SHP77 treated with DMSO at 0.1 percent for 48 hours (cell line): ENCODE measurements at places on chromosomes 12 and 14.

DNA sequence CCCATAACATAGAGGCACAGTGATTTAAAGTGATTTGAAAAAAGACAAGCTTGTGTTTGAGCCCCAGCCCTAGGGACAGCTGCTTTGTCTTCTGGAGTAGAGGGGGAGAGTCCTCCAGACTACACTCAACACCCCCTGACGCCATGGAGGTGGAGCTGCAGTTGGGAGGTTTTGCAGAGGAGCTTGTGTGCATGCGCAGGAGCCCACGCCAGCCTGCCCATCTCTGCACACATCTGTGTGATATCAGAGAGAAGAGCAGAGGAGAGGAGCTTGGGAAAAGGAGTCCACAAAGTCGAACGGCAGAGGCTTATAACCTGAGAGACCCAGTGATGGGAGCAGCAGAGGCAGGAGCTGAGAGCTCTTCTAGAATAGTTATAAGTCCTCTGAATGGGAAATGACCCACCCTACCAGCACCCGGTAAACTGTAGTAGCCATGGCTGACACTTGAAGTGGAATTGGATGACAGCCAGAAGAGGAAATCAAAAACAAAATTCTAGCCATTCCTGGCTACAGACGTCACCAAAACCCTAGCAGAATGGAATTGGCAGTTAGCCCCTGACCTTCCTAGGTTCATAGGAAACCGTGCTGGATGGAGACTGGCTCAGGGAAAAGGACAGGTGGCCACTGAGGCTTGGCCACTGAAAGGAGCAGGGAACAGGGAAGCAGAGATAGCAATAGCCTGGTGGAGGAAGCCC, 185.1 kb upstream of the VASH1 start:
- DNase-seq = peak; percentile 15

DNA sequence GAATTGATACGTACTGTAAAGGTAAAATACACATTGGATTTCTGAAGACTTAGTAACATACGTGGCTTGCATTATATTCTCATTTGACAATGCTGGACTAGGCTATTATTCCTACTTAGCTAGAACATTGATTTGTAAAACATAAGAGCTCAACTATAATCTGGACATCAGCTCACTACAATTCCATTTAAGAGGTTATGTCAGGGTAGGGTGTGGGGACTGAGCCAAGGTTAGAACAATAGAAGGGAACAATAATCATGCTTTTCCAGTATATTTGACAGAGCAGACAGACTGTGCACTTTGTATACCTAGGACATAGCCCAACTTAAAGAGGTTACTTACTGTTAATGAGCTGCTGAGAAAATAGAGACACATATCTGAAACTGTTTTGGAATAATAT, 10.8 kb downstream of the ZCRB1 start:
- DNase-seq = no peak

- no peak for DNase-seq
Measured at GRCh38 chr12:48824905-48825304, 6.6 kb downstream of the CACNB3 start.

DNA sequence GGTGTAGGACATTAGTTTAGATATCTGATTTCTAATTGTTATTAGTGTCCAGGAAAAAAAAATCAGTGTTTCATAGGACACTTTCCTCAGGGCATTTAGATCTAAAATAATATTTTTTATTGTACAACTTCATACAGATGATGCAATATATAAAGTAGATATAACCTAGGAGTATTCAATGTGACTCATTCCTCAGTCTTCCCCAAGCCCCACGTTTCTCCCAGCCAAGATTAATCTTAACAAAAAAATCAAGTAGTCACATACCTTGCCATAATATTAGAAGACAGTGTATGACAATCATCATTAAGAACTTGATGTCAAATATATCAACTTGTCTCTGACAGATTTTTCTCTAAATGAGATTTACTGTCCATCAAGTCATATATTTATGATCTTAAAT, 37.1 kb downstream of the PPFIA2 start:
- no peak for DNase-seq

DNA sequence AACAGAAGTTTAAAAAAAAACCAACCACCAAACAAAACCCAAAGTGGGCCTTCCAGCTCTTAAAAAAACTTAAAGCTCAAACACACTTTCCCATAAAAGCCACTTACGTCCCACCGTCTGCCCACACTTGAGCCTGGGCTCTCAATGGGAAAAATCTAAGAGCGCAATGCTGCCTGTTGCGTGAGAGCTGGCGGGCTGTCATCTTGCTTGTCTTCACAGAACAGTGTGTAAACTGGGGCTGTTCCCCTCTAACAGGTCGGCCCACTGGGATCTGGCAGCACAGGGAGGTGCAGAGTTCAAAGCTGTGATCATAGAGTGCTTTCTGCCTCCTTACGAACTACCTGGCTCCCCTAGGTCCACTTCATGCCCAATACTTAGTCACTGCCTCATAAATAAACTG, 80.0 kb downstream of the DICER1 start:
- no peak for DNase-seq

DNA sequence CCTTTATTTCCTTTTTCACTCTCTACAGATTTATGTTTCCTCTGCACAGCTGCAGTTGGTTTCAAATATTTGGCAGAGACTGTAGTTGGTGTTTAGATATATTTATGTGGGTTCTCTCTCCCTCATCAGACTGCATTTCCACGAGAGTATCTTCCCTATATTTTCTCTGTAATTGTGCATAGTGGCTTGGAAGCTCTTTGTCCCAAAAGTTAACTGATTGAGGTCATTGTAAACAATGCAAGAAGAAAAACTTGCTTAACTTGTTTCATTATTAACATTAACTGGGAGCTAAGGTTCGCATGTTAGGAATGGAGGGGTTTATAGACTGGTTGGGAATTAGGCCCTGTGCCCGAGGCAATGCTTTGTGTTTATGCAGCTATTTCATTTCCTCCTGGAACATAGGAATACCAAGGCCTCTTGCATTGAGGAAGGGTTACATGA, 216.9 kb upstream of the HMGA2 start:
- no peak for DNase-seq

DNA sequence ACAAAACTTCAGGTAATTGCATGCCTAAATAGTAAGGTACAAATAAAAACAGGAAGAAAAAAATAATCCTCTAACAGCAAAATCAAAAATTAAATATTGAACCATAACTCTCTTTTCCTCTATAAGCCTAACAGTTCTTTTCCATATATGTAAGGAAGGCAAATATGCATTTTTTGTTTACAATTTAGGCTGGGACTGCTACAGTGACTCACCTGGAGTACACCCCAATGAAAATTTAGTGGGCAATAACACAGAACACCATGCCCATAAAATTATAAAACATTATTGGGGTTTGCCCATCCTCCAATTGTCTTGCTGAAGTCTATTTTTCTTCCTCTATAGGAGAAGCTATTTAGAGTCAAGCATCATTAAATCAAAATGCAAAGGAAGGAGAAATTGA, 277.0 kb downstream of the PAWR start:
- no peak for DNase-seq

- no peak for DNase-seq
Measured at GRCh38 chr12:123943816-123944215, 28.8 kb downstream of the CCDC92 start.

GRCh38 chr12:96980991-96981414, 73.9 kb downstream of the NEDD1 start:
- DNase-seq = no peak

GRCh38 chr14:74241652-74242017, 2.4 kb downstream of the VSX2 start:
- DNase-seq = no peak

GRCh38 chr12:66587912-66588311, 91.0 kb downstream of the GRIP1 start:
- no peak for DNase-seq

DNA sequence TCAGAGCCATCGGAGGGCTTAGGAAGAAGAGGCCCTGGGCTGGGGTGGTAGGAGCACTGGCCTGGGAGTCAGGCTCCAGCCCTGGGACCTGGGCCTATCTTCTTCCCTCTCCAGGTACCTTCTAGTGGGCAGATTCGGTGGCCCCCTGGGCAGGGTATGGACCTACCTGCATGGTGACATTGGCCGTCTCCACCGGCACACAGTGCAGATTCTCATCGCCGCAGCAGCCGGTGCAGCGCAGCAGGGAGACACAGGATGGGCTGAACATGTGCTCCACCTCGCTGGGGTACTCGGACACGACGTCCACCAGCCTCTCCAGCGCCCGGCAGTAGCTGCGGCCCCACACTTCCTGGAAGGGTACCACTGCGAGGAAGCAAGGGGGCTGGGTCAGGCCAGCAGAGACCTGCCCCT, 6.2 kb downstream of the PGF start:
- no peak for DNase-seq

GRCh38 chr12:110403146-110403975, at the start of gene ANAPC7:
Gene ANAPC7 (minus strand): TSS chr12:110403708. CDS start chr12:110403627, 81 bp downstream.
- peak; percentile 71 for DNase-seq

DNA sequence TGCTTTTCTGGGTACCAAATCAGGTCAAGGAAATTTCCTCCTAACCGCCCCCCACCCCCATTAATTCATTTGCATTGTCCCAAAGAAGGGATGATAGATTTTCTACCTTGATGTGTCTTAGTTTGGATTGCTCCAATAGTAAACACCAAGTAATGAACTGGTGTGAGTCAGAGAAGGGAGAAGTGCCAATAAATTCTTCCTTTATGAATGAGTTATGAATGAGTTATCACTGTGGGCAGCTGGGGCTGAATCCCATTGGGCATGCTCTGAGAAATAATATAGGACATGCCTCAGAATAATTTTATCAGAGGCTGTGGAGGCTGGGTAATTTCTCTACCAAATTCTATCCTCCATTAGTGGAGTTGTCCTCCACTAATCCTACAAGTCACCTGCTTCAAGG, 277.9 kb upstream of the FLRT2 start:
- no peak for DNase-seq

DNA sequence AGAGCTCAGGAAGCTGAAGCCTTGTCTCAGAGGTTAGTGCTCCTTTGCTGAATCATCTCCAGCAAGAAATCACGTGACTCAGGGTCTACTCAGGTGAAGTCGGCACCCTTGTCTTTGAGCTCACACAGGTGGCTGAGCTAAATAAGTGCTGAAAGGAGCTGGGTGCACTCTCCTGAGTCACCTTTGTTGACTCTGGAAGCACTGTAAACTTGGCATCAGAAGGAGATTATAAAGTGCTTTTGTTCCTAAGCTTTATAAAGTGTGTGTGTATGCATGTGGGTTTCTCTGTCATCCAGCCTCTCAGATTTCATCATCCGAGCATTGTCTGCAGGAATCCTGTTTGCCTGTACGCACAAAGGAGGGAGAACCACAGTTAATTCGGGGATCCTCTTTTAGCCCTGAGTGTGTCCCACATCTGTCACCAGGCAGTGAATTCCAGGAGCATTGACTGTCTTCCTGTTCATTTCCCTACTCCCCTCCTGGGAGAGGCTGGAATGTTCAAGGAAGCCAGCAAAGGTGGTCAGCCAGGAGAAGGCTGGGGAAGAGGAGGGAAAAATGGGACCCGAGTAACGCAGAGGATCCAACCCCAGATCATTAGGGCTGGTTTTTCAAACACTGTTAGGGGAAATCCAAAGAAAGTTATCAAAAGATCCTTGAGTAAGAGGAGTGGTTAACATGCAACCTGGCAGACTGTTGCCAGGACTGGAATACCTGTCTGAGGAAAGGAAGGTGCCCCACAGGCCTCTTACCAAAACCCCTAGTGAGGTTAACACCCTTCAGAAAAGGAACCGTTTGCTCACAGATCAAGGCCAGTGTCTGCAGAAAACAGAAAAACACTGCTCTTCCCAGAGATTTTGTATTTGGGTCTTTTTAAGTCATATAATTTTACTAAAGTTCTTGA, 157.5 kb upstream of the HIF1A start:
- no peak for DNase-seq

DNA sequence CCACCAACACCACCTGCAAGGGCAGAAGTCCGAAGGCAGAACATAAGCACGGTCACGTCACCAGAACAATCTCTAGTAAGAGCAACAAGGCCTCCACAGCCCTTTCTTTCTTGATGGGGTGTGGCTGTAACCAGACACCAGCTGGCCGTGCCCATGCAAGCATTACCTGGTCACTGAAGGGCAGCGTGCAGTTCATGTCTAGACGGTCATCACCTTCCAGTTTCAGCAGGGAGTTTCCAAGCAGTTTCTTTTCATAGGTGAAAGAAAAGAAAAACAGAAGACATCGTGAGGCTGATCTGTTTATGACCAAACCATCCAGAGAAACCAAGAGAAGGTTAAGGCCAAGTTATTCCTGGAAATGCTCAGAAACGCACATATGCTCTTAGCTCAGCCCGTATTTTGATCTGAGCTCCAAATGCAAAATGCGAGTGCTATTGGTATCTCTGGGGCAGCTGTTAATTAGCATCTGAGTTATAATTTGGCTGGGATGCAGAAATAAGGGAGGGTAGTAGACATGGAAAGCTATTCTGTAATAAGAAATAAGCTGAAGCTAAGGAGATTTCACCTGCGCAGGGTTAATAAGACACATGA, 42.5 kb downstream of the PRKAB1 start:
- DNase-seq = no peak

GRCh38 chr14:95664546-95664945, 21.7 kb upstream of the TCL1B start:
- no peak for DNase-seq

GRCh38 chr12:1207276-1207675, 216.3 kb downstream of the ERC1 start:
- no peak for DNase-seq

DNA sequence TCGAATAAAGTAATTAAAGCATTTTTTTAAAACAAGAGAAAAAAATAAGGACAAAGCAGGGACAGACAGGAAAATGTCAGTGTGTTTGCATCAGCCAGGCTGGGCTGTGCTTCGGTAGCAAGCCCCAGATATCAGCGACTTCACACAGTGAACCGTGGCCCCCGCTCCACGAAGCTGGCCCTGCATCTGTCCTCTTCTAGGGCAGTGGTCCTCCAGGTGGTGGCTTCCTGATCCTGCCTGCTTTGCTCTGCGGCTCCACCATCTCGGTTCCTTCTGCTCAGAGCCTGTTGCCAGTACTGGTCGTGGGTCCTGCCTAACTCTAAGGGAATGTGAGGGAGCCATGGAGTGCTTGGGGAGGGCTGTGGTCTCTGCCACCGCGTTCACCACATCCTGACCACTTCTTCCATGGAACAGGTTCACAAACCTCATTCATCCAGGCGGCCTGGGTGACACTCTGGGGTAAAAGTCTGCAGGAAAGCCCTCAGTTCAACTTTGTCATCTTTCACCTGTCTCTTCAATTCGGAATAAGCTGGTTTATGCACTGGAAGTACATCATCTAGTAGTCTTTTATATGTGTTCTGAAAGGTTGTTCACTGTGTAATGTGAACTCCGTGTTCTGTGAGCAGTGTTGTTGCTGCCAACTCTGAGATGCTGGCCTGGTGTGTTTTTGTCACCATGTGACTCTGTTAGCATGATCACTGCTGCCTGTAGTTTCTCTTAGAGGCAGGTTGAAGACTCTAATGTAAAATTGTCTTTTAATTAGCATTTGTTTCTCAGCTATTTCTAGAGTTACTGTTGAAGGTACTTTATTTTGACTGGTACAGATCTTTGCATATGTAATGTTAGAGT, 47.9 kb downstream of the ANKRD9 start:
- no peak for DNase-seq

DNA sequence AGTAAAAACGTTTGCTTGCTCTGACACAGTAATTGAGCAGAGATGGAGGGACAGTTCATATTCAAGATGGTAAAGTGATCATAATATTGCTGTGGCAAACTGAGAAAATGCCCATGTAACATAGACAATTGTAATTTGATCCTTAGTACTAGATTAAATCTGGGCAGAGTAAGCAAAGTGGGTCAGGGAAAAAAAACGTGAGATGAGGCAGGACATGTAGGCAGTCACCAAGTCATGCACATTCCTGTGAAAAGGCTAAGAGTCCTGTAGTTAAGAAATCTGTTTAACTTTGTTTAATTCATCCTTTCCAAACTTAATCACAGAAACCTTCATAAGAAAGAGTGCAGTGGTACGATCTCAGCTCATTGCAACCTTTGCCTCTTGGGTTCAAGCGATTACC, 16.1 kb downstream of the BTBD7 start:
- no peak for DNase-seq

GRCh38 chr12:113512568-113512967, 40.9 kb upstream of the LHX5 start:
- DNase-seq = no peak
